HCEC 1CT (cell line): ENCODE measurements at places on chromosomes 6 and 20.

DNA sequence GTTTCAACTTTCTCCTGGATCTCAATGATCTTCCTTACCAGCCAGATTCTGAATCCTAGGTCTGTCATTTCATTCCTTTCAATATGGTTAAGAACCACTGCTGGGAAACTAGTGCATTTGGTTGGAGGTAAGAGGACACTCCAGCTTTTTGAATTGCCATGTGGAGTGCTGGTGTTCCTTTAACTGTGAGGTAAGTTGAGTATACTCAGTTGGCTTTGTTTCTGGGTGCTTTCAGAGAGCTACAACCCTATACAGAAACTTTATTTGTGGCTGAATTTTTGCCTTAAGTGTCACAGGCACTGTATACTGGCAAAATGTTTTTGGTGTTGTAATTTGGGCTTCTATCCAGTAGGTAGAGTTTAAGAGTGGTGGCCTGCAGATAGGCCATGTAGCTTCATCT lies 175.8 kb downstream of the TBC1D32 start:
- peak; percentile 4 for DNase-seq

GRCh38 chr6:65538644-65539043 lies 168.4 kb downstream of the EYS start:
- DNase-seq = no peak

DNA sequence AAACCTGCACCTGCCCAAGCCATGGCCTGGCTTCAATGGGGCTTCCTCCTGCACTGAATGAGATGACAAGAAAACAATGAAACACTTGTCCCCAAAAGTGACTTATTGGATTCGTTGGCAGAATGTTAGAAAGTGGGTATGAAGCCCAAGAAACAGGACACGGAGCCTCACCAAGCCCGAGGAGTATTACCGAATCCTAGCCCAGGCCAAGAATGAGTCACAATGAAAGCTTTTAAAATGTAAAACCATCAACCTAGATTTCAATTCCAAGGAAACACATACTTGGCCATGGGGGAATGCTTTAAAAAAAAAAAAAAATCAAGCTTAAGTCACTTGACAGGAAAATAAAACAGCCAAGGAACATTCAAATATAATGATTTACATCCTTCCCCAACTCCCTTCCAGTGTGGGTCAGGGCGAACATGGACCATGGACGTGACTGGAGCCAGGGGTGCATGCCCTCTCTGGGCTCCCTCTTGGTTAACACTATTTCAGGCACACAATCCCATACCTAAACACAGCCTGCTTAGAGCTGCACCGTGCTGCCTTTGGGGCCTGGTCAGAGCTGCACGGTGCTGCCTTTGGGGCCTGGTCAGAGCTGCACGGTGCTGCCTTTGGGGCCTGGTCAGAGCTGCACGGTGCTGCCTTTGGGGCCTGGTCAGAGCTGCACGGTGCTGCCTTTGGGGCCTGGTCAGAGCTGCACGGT lies 3.1 kb upstream of the STX16 start:
- DNase-seq = peak; percentile 20

GRCh38 chr20:58719971-58720371 lies 27.4 kb downstream of the NPEPL1 start:
- no peak for DNase-seq

DNA sequence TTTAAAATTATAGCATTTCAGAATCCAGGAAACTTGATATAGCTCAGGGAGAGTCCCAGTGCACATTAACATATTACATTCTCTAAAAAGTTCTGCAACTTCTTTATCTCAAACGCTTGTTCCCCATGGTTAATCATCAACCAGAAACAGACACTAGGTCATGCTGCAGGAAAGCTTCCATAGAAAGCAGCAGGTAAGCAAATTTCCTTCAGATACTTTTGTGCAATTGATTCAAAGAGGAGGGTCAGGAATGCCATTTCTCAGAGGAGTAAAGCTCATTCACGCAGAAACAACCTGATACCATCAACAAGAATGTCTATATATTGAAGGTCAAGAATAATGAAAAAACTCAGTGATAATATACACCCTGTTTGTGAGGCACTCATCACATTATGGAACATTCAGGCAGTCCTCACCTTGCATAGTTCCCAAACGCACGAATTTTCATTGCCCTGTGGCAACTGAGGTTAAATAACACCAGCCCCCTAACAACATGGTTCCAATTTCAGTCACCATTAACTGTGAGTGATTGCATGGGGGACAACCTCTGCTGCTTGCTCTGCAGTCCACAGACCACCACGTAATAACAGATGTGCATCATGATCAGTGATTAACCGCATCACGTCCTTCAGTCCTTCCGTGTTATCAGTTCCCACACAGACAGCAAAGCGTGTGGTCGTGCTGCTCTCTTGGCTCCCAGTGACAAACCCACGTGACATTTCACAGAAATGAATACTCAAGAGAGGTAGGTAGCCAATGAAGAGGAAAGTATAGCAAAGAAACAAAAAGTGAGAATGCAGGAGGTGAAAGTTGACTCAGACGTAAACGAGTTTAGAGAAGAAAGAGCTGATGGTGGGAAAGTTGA lies 95.7 kb downstream of the LY86 start:
- DNase-seq = no peak

DNA sequence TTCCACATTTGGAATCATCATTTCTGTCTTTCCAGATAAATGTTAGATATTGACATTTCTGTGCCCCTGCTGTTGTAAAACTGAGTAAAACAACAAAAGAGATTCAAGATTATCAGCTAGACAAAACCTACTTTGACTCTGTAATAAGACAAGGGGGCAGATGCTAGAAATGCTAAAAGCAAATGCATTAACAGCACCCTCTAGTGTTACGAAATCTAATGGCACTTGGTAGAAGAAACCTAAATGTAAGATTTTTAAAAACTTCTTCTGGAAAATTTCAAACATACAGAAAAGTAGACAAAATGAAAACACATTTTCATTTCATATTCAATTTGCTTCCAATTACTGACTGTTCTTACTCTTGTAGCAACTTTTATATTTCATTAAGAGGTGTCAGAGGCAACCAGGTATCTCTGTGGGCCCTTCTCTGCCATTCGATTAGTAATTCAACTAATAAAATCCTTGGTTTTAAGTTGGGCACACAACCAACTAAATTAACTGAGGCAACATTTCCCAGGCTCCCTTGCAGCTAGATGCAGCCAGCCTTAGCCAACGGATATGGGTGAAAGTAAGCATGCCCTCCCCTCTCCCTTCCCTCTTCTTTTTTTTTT lies 45.0 kb downstream of the SLC23A2 start:
- DNase-seq = peak; percentile 58

- no peak for DNase-seq
These were observed at the start of gene OPRM1 for GRCh38 chr6:154039231-154039842. Gene OPRM1, plus strand, starts transcription at chr6:154039240. Its CDS starts 305 bp downstream, at chr6:154039545.

GRCh38 chr6:156427345-156427744 lies 349.8 kb upstream of the ARID1B start:
- no peak for DNase-seq

- DNase-seq = no peak
These were observed 1286.9 kb downstream of the EPHA7 start for GRCh38 chr6:92132457-92132856.

GRCh38 chr6:130115036-130115435 lies 96.7 kb downstream of the L3MBTL3 start:
- DNase-seq = no peak

DNA sequence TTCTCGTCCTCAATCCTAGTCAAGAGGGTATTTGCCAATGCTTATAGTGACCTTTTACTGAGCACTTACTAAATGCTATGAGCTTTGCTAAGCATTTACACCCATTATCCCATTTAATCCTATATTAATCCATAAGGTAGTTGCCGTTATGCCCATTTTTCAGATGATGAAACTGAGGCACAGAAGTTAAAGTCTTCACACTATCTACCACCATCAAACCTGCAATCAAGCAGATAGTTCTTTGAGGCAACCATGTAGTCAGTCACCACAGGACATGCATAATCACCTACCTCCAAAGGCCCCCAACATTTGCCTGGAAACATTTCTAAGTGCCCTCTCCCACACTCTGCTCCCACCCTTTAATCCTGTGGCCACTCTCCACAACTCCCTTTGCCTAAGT lies 149.6 kb downstream of the LY86 start:
- no peak for DNase-seq

DNA sequence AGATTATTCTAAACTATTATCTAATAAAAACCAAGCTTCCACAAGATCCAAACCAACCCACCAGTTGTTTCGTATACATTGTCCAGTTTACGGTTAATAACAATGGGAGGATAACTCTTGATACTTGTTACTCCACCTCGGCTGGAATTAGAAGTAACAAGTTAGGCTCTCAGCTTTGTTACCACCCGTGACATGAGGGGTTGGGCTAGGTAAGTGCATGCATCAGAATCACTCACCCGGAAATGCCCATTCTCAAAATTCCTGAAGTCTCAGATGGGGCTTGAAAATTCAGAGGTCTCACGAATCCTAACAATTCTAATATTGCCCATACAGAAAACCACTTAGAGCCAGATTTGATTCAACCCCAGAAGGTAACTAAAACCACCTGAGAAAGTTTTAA lies 27.0 kb upstream of the SERPINB1 start:
- no peak for DNase-seq

GRCh38 chr6:24646771-24647170 lies 780 bp upstream of the KIAA0319 start:
- DNase-seq = peak; percentile 19

DNA sequence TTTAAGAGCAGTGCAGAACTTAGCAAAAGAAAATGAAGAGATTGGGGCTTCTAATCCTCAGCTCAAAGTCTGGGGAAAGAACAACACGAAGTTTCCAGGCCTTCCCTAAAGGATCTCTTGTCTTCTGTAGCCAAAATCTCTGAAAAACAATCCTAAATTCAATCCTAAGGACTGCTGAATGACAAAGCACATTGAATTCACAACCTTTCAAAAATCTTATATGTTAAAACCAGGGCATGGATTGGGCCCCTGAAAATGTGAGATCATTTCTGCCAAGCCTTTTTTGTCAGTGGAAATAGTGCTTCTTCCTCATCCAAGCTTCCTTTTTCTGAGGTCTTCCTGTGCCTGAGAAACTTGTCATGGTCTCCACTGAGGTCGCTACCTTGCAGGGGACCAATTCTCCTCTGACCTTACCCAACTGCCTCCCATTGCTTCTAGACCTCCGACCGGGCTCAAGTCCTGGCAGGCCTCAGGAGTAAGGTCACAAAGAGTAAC lies 126.2 kb upstream of the ARID1B start:
- no peak for DNase-seq

- peak; percentile 22 for DNase-seq
These were observed 319.7 kb upstream of the MAN1A1 start for GRCh38 chr6:119669221-119669620.

DNA sequence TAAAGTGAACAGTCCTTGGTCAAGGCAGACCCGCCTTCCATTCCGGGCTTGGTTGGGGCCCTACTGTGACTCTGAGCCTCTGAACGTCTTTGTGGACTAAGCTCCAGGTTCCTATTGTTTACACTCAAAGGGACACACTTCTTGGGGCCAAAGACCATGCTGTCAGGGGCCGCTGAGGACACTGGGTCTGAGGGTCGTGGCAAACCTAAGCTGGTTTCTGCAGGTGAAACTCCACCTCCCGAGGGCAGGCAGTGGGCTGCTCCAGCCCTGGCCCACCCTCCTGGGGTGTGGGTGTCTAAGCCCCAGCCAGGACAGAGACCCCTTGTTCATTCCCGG lies 43.1 kb downstream of the DSTN start:
- DNase-seq = no peak

GRCh38 chr6:151239603-151240035 lies at the start of gene AKAP12:
Gene AKAP12, plus strand, starts transcription at chr6:151239967. Its CDS starts 596 bp downstream, at chr6:151240563.
- DNase-seq = peak; percentile 21

- no peak for DNase-seq
These were observed 391.9 kb downstream of the FRK start for GRCh38 chr6:115668781-115669180.

GRCh38 chr6:159071843-159072769 lies 27.3 kb upstream of the TAGAP start:
- no peak for DNase-seq

GRCh38 chr6:157110607-157111006 lies 212.7 kb downstream of the TMEM242 start:
- peak; percentile 48 for DNase-seq

DNA sequence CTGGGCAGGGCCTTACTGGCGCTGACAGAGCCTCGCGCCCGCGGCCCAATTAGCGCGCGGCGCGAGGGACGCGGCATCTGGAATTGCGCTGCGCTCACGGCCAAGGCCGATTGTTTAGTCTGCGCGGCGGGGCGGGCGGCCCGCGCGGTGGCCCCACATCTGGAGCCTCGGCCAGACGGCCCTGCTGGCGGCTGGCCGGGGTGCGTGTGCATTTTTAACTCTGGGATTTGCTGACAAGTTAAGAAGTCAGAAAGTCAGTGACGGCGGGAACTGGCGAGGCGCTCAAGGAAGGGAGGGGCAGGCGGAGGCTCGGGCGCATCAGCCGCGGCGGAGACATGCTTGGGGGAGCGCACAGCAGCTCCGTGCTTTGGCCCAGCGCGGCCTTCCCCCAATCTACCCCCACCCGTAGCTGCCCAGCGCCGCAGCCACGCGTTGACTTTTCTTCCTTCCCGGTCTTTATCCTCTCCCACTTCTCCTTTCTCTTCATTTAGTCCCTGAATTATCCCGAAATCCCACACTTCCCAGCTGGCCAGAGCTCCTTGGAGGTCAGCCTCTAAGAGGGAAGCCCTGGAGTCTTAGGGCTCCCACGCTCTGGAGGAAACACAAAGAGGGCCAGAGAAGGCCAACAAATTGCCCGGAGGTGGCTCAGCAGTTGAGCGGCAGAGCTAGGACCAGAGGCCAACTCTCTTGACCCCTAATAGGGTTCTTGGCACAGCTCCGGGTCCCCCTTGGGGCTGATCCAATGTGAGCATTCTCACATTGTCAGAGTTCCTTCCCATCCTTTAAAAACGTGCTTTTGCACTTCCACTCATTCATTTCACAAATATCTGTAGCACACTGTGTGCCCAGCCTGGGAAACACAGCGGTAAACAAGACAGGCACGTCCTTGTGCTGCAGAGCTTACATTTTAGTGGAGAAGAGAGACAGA lies 40.8 kb upstream of the FOXP4 start:
- peak; percentile 47 for DNase-seq

- DNase-seq = no peak
These were observed 1567.8 kb upstream of the DEFB115 start for GRCh38 chr20:29689411-29690225.

DNA sequence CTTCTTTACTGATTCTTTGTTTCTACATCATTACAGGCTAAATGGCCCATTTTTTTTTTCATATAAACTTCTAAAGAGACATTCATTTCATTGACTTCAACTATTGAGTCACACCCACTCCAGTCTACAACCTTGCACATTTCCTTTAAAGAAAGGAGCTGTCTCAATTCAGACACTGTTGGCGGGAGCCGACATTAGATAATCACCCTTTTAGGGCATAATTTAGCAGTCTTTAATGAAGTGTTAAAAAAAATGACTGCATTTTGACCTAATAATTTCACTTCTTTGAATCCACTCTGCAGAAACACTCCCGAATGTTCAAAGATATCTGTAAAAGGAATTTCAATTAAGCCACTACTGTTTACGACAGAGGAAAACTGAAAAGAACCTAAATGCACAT lies 1.5 kb downstream of the EPM2A start:
- DNase-seq = no peak
